ENCODE measurements at places on chromosomes 6 and 20. TPM values are rescaled to one million over a fixed set of nuclear protein-coding genes. Genes with fewer than 3 reads are reported as not detected.

Gene TAGAP
- total RNA-seq: 330 TPM

DNA sequence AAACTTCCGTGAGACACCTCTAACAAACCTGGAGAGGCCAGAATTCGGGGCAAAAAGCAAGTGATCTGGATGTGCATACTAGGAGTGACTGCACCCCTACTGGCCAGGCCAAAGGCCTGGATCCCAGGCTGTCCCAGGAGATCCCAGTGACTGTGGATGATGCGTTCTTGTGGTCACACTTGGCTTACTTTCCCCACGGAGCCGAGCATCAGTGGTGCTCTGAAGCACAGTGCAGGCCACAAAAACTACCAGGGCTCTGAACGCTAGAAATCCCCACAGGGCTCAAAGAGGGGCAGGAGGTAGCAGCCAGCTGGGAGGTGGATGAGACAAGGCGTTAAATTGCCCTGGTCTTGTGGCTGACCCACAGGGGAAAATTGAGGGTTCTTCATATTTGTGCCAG, 7.1 kb downstream of the TRIM26 start:
- no peaks in the 10 kb centered on the region for H3K27me3 ChIP-seq
- H3K36me3 ChIP-seq: peaks cover 23% of the 10 kb centered on the region
- H3K4me3 ChIP-seq: no peak overlapping the region
- no peak overlapping the region for H3K27ac ChIP-seq

Gene TRIM10
- total RNA-seq: not detected

- peak; percentile 71 for DNase-seq
- H3K4me3 ChIP-seq: peak overlapping the region; percentile 52
- H3K27me3 ChIP-seq: no peaks in the 10 kb centered on the region
These were observed 8.1 kb upstream of the ATXN1 start for GRCh38 chr6:16769131-16769985.

DNA sequence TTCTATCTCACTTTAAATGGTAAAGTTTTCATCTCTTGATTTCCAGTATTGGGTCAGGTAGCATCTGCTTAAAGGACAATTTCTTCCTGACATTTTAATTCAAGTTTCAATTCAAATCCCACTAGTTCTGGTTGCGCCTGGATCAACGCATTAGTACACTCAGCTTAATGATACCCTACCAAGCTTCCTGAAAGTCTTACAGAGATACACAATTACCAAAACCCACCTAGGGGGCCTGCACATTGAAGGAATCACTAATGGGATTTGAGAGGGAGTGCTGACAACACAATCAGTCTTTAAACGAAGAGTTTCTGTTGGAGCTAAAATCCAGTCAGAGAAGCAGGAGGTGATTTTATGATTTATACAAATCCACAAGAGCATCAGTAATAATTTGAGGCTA, 293.0 kb downstream of the PHF3 start:
- no peaks in the 10 kb centered on the region for H3K27me3 ChIP-seq
- H3K4me3 ChIP-seq: no peak overlapping the region
- H3K27ac ChIP-seq: no peak overlapping the region
- DNase-seq: no peak

Data from CD4-positive, CD25-positive, alpha-beta regulatory T cell (primary cell).